Large intestine (tissue), 12 donors: ENCODE measurements at places on chromosomes 5 and 9.

DNA sequence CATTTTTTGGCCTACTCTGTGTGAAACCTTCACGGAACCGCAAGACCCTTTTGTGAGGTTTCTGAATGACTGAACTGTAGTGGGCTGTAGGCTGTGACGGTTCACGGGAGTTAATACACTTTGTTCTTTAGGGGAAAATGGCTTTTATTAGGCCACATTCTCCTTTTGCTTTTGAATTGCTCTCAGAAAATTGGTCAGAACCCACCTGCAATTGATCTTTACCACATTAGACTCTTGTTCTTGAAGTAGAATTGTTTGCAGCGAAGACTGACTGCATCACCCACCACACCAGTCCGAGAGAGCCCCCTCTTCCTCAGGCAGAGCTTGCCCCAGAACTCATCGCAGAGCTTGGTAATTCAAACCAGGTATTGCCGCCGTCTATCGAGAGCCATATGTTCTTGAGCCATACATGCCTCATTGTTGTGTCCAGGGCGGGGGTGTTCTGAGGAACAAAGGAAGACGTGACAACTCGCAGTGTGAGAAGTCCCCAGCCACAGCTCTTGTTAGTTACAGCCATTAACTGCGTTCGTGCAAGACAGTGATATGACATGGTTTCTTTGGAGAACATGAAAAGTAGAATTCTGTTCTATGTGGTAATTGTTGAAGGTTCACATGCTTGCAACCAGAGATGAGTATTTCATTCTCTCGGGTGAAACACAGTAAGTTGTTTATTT is 166.4 kb upstream of the OTULINL start:
- no peak for DNase-seq

DNA sequence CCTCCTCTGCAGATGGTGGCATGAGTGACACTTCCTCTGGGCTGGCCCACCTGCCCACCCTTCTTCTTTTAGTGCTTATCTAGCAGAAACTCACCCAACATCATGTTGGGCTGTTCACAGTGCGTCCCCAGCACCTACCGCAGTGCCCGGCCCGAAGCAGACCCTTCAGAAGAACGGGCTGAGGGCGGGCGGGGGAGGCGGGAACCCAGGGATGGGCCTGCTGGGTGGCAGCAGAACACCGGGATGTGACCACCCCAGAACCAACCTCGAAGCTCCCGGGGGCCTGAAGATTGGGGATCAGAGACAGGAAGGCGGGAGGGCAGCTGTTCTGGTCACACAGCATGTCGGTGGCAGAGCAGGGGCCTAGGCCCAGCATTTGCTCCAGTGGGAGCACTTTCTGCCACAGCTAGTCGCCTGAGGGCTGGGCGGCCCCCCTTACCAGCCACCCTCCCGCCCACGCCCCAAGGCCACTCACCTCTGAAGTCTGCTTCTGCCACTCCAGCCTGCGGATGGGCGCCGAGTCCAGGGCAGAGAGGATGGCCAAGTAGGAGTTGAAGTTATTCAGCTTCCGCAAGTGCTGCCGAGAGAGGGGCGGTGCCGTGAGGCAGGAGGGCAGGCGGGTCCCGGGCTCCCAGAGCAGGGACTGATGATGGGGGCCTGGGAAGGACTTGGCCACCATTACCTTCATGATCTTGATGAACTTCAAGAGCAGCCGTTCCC is 38.7 kb downstream of the PRRT1B start:
- no peak for DNase-seq

DNA sequence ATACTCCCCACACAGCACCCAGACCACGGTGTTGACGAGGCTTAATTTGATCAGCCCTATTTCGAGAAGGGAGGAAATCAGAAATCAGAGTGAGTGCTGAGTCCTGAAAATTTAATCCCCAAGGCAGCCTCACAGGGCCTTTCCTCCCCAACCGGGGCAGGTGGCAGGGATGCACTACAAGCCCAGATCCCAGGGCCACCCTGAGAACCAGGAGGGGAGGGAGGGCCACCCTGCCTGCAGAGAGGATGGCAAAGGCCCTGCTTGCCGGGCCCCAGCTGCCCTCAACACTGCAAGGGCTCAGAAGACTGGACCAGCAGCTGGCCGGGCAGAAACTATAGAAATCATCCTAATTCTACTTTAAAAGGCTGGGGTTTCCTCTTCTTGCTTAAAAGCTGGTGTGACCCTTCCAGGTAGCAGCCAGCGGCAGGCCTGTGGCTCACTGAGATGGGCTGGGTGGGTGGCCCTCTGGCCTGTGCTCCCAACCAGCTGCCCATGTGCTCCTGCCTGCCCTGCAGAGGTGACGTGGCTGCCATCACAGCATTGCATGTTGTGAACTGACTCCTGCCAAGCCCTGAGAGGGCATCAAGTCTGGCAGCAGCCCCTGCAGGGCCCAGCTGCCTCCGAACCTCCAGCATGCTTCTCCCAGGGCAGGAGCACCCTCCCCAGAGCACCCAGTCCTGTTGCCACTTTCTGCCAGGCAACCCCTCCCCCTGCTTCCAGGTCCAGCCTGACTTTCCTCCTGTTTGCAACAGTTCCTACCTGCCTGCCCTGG is 122.8 kb downstream of the ADAMTS2 start:
- no peak for DNase-seq

DNA sequence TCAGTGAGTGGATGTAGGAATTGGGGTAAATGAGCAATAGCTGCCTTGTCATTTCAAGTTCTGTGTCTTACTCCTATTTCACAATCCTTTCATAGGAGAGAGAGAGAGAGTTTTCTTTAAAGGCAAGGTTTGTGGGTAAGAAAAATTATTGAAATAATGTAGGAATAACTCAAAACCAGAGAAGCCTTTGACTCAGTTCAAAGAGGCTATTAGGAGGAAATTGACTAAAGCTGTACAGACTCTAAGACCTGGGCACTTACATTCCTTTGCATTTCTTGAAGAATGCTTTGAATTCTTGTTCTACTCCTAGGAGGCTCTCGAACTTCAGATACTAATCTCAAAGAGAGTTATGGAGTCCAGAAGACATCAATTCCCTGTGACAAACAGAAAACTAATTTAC is 257.1 kb downstream of the FBXL7 start:
- no peak for DNase-seq

DNA sequence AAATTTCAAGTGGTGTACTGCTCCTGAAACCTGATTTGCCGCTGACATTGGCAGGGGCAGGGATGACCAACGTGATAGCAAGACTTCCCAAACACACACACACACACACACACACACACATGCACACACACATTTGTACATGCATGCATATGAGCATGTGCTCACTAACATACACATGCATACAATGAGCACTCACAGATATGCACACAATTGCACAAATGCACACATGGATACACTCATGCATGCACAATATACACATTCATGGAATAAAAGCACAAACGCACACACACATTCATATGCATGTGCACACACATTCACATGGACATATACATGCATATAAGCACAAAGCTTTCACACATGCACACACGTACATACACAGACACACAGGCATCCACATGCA is 181.2 kb upstream of the ZNF618 start:
- DNase-seq = no peak

DNA sequence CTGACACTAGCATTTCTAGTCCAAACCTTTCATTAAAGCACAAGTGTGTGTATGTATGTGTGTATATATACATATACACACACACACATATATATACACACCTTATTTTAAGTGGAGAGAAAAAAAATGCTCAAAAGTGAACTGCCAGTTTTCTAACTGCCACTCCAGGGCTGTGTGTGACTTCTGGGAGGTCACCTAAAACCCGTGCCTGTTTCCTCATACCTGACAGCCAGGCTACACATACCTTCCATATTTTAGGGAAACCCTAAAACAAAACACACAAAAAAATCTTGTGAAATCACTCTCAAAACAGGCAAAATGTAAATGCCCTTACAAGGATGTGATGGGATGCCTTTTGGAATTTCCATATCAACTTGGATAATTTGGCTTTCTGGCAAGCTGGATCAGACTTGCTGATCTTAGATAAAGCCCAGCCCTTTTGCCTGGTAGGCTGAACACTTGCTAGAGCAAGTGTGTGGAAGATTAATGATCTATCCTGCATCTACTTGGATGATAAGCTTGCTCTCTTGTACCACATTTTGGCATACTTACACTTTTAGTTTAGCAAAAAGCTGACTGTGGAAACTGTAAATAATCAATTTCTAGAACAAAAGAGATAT is 127.8 kb downstream of the GNAQ start:
- no peak for DNase-seq

DNA sequence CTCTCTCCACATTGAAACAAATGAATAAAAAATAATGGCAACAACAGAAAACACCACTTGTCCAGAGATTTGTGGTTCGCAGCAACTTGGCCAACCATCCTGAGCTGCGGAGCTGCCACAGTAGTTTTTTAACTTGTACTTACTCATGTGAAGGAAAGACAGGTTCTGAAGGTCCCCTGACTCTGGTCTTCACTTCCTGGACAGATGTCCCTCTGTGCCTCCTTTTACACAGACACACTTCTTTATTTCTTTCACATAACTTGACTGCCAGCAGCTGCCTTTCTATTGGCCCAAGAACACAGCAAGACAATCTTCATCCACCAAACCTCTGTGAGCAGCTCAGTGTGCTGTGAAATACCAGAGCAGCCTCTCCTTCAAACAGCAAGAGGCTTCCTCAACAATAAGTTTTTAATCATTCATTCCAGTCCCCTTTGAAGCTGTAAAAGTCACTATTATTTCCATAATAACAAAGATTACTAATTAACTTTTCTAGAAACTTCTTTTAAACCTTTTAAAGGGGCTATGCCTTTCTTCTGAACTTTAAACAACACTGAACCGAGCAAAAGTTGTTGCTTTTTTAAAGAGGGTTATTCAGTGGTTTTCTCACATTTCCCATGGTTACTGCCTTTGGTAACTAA is 198.7 kb downstream of the NR2F1-AS1 start:
- DNase-seq = no peak

DNA sequence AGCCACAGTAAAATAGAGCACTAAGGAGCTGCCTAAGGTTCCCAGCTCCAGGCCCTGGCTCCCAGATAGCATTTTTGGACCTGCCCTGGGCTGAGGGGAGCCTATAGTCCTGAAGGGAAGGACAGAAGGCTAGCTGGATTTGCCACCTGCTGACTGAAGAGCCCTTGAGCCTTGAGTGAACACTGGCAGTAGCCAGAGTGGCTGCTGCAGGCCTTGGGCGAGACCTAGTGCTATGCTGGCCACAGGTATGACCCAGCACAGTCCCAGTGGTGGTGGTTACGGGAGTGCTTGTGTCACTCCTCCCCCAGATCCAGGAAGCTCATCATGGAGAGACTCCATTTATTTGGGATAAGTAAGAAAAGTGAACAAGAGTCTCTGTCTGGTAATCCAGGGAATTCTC is 10.3 kb upstream of the STX17 start:
- DNase-seq = no peak

GRCh38 chr5:94832685-94833084 is 214.2 kb downstream of the SLF1 start:
- no peak for DNase-seq

GRCh38 chr5:170945275-170945674 is 83.5 kb downstream of the RANBP17 start:
- DNase-seq = no peak

DNA sequence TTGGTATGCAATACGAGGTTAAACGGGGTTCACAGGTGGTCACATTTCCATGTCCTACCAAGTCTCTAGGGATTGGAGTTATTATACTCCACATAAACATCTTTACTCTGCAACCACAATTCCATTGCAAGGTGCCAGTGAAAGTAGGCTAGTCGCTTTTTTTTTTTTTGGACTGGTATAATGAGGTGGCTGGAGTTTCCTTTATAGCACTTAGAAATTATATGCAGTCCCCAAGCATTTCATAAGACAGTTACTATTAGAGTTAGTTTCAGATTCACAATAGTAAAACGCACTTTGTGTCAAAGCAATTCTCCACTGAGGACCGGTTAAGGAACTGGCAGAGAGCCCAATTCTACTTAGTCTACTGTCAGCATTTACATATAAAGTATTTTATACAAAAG is 1.4 kb downstream of the MEF2C start:
- DNase-seq = peak; percentile 28

GRCh38 chr5:160348080-160348479 is 22.3 kb downstream of the C1QTNF2 start:
- DNase-seq = no peak

- no peak for DNase-seq
Observed at GRCh38 chr9:93343663-93344062, 107.8 kb upstream of the FAM120A start.

GRCh38 chr9:126027566-126027965 is 280.4 kb downstream of the PBX3 start:
- DNase-seq = no peak

DNA sequence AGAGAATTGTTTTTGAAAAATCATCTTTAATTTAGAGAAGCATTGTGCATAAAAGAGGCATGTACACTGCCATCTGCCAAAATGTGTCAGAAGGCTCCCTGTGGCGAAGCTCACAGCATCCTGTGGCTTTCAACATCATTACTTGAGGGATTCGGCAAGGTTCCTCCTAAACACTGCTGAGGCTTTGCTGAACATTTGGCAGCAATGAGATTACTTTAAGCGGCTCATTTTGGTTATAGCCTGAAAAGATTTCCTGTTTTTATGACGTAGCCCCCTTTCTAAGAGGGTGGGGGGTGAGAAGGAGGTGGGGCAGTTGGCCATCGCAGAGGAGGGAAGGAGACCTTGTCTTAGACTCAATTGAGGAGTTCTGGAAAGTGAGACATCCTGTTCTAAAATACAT is 469.4 kb downstream of the RASEF start:
- no peak for DNase-seq

DNA sequence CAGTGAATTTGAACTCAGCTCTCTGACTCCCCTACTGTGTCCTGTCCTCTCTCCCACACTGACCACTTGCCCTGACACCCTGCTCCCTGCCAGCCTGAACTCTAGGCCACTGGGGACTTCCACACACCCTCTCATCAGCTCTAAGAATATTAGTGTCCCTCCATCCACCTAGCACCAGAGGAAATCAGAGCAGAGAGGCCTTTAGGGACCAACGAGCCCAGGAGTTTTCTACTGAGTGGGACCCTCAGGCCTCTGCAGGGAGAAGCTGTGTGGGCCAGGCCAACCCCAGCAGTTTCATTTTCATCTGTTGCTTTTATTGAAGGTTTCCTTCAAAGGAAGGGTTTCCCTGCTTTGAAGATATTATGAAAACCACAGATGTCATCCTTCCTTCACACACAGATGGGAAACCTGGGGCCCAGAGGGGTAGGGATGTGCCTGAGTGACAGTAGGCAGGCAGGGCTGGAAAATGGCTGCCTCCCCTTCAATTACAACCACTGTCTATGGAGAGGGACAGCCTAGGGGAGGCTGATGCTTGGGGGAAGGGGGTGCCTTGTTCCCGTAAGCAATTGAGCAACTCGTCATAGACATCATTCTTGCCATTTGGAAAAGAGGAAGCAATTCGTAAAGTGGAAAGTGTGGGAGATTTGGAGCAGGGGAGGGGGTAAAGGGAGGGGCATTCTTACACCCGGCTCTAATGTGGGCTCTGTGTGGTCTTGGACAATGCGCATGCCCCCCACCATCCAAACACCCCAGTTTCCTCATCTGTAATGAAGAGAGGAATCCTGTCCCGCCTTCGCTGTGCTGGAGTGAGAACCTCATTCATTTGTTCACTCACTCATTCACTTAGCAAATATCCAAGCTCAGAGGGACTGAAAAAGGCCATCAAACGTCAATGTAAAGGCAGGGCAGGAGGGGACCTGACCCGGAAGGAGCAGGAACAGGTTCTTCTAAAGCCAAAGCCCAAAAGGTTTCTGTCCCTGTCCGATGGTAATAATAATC is 3.9 kb downstream of the GLIPR2 start:
- no peak for DNase-seq
